ENCODE measurements at places on chromosomes 2 and 18.

GRCh38 chr2:51301381-51301780 is 269.4 kb upstream of the NRXN1 start:
- no peak for DNase-seq

DNA sequence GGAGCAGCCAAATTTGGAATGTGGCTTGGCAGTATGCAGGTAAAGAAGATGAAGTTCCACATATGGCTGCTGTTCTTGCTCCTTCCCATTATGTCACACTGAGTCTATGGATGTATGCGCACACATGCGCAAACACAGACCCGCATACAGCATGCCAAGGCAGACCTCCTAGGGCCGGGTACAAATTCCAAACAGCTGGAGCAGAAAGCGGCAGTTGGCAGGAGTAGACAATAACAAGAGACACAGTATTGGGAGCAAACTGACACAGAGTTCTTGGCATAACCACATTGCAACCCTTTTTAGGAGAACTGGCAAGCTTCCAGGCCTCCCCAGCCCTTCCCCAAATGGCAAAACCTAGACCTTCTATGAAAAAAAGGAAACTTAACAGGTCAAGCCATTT is 268.9 kb downstream of the SP3 start:
- DNase-seq: no peak

- DNase-seq: no peak
Observed at GRCh38 chr2:174338147-174338605, 3.4 kb downstream of the SP9 start.

- no peak for DNase-seq
Observed at GRCh38 chr2:172297950-172298349, 129.4 kb upstream of the ITGA6 start.

DNA sequence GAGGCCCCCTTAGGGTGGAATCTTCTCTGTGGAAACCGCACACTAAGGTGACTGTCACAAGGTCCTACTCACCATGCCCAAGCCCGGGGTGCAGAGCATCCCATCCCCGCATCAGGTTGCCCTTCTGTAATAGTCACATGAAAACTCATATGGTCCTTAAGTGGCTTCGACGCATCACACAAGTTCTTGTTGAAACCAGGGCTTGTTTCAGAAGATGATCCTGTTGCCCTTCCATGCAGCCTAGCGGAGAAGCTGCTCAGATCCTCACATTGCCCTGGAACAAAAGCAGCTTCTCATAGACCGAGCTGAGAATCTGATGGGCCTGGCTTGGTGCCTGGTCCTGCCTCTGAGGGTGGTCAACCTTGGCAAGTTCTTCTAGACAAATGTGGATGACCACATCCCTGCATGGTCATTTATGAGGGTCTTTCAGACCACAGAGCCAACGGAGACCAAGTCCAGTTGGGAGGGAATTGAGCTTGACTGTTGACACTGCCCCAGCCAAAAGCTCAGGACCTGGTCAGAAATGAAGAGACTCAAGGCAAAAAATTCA is 54.1 kb downstream of the PDCL3 start:
- no peak for DNase-seq

- no peak for DNase-seq
Observed at GRCh38 chr2:114406347-114406746, 36.1 kb upstream of the DPP10 start.

- no peak for DNase-seq
Observed at GRCh38 chr2:18991177-18992168, 366.9 kb downstream of the OSR1 start.

GRCh38 chr2:124693156-124693555 is 668.1 kb downstream of the CNTNAP5 start:
- DNase-seq: no peak

- no peak for DNase-seq
Observed at GRCh38 chr2:74763962-74764428, 69.9 kb upstream of the HK2 start.

GRCh38 chr2:163774862-163775261 is 39.1 kb upstream of the FIGN start:
- DNase-seq: no peak

DNA sequence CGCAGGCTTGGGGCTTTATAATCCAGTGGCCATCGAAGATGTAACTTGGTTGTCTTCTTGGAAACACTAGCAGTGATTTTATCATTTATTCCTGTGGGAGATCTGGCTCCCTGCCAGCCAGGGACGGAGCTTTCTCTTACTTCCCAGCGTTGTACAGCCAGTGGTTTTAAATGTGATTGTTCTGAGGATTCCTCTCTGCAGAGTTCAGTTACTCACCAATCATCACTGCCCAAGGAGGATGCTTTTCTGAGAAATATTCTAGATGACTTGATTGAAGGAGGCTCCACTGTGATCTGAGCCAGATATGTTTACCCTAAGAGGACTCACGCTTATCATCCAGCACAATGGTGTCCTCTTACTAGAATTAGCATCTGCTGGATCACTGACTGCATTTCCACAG is 744.3 kb downstream of the RNF144A start:
- DNase-seq: no peak

GRCh38 chr2:239712755-239713154 is 311.9 kb upstream of the HDAC4 start:
- DNase-seq: no peak
